ENCODE measurements at places on chromosomes 12 and 14. TPM values are rescaled to one million over a fixed set of nuclear protein-coding genes. Genes with fewer than 3 reads are reported as not detected.

DNA sequence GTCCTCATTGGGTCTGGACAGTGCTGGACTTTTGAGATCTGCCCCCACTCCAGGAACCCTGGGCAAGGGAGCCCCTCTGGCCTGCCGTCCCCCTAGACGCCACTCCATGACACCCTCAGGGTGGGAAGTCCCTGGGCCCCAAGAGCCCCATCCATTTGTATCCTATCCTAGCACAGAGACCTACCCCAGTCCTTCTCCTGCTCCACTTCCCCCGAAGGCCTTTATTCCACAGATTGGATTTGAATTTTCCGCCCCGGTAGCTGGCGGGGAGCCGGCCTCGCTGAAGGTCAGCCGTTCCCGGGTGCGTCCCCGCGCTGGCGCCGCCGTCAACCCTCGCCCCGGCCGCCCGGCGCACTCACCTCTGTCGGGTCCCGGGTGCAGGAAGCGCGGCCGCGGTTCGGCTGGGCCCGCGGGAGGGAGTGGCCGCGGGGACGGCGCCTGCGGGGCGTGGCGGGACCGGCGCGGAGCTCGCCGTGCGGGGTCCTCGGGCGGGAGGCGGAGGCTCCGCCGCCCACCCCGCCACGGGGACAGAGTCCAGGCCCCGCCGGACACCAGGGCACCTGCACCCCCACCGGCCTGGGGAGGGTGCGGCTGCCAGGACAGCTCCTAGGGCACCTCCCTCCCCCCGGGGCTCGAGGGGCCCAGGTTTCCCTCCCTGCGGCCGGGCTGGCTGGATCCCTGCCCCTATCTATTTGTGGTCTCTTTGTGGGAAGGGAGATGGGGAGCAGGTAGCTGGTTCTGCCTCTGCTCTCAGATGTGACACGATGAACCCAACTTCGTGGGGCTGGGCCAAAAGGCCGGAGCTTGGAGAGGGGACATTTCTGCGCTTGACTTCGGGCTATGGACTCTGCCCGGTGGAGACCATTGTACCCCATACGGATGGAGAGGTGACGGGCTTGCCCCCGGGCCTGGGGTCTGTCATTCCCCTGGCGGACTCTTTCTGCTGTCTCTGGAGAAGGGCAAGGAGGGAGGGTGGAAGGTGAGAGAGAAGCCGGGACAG lies 19.9 kb upstream of the GPR68 start:
- DNase-seq: no peak

DNA sequence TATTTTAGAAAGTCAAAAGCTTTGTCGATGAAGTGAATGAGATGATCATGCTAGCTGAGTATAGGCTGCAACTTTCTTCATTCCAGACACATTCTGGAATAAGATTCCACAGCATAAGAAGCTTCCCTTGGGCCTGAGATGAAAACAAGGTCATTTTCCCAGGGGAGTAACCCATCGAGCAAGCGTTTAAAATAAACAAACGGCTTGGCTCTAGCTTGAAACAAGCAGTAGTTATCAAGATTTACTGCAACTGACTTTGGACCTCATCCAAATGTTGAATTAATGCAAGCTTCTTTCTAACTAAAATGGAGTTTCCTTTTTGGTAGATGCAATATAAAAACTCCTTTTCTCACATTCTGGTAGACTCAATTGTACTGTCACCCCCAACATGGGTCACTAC lies 23.0 kb downstream of the KCNJ8 start:
- DNase-seq: no peak

DNA sequence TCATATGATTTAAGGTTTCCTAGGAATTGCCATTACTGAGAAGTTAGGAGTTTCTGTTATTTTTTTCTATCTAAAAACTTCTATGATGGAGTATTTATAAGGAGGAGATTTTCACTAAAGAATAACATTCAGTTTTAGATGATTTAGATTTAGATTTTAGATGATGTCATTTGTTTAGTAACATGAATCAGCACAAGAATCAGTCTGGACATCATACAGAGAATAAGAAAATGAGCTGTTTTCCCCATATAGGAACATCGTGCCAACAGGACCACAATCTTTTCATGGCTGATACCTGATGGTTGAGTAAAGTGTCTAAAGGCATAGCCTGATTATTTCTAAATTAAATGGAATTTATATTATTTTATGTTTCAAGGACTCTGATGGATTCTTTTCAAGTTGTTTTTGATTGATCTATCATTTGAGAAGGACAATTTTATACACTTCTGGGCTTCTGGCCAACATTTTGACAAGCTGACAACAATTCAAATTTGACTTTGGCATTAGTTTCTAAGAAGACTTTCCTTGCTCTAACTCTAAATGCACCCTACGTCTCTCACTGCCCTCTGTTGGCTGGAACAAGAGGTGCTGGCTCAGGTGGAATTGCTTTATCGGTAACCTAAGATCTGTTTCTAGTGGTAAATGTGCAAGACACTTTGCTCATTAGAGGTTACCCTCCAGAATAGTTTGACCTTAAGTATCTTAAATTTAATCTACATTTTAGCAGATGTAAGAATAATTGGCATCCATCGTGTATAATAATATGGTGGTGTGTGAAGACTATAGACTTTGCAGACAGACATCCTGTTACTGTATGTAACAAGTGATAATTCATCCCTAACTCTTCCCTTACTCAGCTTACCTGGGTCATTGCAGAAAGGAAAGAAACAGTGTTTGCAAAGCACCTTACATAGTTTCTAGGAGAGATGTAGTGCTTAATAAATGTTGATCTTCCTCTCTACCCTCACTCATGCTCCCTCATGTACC lies 42.8 kb upstream of the CPSF6 start:
- DNase-seq: no peak

- peak; percentile 36 for DNase-seq
These were observed 49.1 kb upstream of the KCNJ8 start for GRCh38 chr12:21823581-21823980.

DNA sequence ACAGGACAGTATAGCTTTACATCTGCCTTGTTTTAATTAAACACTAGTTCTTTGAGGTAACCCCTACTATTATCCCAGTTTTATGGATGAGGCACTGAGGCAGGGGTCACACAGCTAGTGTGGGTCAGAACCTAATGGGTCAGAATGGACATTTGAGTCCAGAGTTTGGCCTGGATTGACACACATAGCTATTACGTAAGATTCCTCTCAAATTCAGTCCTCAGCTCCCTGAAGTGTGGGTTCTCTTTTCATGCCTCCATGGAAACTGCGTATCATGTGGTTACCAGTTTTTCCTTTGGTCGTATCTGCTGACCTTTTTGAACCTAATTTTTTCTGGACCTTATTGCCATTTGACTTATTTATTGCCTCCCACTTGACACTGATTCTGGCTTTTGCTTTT lies 40.4 kb downstream of the PSEN1 start:
- DNase-seq: no peak

DNA sequence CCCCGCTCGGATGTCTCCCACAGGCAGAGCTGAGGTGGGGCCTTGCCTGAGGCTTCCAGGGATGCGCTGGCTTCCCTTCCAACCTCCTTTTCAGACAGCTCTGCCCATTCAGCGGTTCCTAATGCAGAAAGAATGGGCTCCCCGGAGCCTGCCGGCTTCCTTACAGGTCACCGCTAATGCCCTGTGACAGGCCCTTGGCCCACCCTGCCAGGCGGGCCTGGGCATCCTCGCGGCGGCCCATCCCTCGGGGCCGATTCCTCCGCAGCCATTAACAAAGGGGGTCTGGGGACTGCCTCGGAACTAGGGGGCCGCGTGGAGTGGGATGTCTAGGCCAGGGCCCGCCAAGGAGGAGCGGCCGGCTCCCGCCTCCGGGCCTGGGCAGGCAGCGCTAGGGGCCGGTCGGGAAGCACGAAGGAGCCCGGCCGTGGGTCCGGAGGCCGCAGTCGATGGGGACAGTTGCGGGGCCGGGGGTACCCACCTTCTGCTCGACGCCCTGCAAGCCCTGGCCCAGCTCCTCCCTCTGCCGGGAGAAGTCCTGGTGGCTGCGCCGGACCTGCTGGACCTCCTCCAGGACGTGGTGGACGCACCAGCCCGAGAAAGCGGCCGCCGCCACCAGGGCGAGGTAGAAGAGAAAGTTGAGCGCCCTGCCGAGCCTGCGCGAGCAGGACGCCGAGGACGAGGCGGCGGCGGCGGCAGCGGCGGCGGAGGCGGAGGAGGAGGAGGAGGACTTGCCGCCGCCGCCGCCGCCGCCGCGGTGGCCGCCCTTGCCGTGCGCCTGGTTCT lies 738 bp downstream of the CKAP4 start:
- peak; percentile 68 for DNase-seq

- no peak for DNase-seq
These were observed 250.4 kb downstream of the TMTC2 start for GRCh38 chr12:82937151-82937550.

DNA sequence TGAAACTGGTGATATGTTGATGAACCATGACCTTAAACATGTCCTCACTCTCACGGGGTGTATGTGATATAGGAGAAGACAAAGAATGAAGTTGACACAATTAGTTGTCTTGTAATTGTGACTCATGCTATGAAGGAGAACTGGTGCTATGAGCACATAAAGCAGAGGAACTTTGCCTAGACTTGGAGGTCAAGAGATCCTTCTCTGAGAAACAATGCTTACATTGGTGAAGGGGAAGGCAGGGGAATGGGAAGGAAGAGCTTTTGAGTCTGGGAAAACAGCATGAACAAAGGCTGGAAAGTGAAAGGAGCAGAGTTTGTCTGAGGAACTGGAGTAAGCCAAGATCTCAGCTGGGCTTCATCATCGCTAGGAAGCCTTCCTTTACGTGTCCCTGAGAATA lies 83.2 kb downstream of the MYRFL start:
- DNase-seq: no peak

- DNase-seq: no peak
These were observed 51.6 kb downstream of the TMTC1 start for GRCh38 chr12:29732191-29732590.

GRCh38 chr12:124379938-124380754 lies 85.3 kb downstream of the RFLNA start:
- DNase-seq: peak; percentile 87

GRCh38 chr12:85188619-85189018 lies 91.4 kb upstream of the ALX1 start:
- DNase-seq: no peak

- no peak for DNase-seq
These were observed 4.8 kb downstream of the MEG3 start for GRCh38 chr14:100830681-100831080.

DNA sequence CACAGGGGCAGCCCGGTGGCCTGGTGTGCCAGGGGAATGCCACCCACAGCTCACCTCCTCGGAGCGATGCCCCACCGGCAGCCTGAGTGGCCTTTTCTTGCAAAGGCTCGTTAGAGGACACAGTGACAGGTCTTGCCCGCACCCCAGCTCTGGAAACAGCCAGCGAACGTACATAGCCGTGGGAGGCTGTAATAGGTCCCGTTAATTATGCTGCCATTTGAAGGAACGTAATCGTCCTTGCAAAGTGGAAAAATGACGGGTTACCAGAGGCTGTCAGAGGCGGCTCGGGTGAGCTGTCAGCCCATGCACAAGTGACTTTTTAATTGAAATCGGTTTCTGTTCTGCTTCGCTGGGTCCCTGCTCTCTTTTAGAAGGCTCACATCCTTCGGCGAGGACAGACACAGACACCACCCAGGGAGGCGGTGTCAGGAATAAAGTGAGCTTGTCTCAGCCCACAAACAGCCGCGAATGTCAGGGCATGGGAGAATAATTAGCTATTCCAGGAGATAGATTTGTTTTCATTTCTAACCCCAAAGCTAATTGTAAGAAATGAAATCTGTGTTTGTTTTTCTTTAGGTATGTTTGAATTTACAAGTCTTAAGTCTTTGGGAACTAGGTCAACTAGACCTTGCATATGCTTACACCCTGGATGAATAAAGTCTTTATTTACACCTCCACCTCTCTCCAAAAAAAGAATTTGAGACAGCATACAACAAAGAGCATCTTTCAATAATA lies 77.2 kb upstream of the RFLNA start:
- no peak for DNase-seq

DNA sequence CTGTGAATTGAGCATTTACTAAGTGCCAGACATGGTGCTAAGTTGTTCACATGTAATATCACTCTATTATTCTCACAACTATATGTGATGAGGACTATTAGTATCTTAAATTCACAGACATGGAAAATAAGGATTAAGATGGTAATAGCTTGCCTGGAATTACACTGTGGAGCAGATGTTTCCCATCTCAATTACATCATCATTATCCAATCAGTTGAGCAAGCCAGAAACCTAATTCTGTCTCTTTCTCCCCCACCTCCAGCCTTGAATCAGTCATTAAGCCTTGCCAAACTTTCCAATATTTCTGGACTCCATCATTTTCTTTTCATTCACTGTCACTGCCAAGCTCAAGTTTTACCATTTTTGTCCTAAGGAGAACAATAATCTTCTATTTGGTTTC lies 287.8 kb upstream of the KITLG start:
- DNase-seq: no peak

GRCh38 chr14:65476942-65477318 lies 64.4 kb downstream of the FUT8 start:
- no peak for DNase-seq

DNA sequence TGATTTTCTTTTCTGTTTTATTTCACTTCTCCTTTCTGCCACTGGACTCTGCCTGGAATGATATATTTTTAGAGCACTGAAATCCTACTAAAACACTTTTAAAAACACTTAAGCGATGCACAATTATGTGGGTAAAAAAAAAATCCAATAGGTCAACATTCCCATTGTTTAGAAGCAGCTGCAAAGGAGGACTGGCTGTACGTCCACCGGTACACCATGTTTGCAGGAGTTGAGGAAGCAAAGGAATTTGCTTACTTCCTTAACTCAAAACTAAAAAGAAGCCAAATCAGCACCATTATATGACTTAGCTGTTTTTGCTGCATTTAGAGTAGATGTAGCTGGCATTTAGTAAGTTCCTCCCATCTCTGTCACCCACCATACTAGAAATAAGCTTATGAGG lies 186.8 kb upstream of the TMTC1 start:
- DNase-seq: no peak

DNA sequence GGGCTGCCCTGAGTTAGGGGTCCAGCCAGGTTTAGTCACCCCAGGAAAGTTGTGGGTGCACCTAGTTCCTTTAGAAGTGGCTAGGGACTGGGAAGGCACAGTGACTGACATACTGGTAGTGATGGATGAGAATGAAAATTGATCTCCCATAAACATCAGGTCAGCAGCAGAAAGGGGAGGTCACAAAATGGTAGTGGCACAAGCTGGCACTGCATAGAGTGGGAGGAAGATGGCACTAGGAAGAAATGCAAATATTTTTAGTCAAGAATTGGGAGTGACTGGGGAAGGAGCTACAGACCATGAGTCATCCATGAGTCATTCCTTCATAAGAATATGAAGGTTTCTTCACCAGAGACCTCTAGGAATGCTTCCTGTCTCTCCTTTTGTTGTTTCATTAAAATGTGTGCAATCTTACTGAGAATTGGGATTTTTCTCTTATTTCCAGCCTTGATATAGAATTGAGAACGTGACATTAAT lies 198.3 kb upstream of the AMIGO2 start:
- DNase-seq: no peak

SMCO2 gene
- not detected for total RNA-seq

LRP1-AS gene
- not detected for total RNA-seq

CEP170B gene
- total RNA-seq: 22.7 TPM

DLGAP5 gene
- total RNA-seq: not detected

SLC35E3 gene
- total RNA-seq: 12.3 TPM

AQP5 gene
- 0.50 TPM for total RNA-seq

HHIPL1 gene
- total RNA-seq: 3.8 TPM

TMEM132D gene
- not detected for total RNA-seq

ARHGEF40 gene
- 66.1 TPM for total RNA-seq

KLRC2 gene
- 2.6 TPM for total RNA-seq
